ENCODE measurements at places on chromosomes 16 and 17. TPM values are rescaled to one million over a fixed set of nuclear protein-coding genes. Genes with fewer than 3 reads are reported as not detected.

Gene SPSB3
- 32.7 TPM for total RNA-seq

Gene PRSS53
- 2.6 TPM for total RNA-seq

Gene SKAP1
- total RNA-seq = 1.2 TPM

Gene TMEM238L
- 68.8 TPM for total RNA-seq

Gene PLLP
- 16.7 TPM for total RNA-seq

Gene CSH1
- not detected for total RNA-seq

Gene PCGF2
- total RNA-seq = 45.5 TPM

Gene KIFC3
- total RNA-seq = 3.8 TPM

Gene CX3CL1
- total RNA-seq = 1.8 TPM

Gene SLC46A1
- total RNA-seq = 5.4 TPM

Gene ANKRD40CL
- 54.5 TPM for total RNA-seq

DNA sequence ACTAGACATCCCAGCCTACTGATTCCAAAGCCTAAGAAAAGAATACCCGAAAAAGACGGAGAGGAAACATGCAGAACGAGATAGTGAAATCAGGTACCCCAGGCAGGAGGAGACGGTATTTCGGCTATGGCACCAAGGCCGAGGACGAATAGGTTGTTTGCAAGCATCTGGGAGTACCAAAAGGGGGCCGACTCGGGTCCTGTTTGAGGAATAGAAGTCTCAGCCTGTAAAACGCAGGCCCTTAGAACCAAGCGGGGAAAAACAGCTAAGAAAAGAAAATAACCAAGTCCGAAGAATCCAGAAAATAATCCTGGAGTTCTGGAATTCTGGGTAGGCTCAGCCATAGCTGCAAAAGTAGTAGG, 537 bp downstream of the SLC35B1 start:
- H3K4me1 ChIP-seq = peaks cover 10% of the 10 kb centered on the region
- H3K27me3 ChIP-seq = no peaks in the 10 kb centered on the region
- H3K36me3 ChIP-seq = peaks cover 4% of the 10 kb centered on the region
- DNase-seq = no peak

DNA sequence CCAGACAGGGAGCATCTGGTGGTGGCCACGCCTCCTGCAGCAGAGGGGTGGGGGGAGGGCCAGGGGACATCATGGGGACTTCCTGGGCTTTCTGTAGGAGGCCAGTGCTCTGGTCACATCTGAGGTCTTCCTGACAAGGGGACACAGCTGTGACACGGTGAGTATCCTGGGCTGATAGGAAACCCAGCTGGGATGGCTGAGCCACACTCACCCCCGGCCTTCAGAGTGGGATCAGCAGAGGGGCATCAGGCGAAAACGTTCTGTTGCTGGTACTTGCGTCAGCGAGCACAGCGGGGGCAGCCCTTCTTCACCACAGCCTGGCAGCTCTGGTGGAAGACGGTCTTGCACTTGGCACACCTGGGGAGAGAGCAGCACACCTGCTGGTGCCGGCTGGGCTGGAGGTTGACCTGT, 122.9 kb upstream of the SMURF2 start:
- H3K27ac ChIP-seq = no peak overlapping the region
- H3K4me1 ChIP-seq = peaks cover 4% of the 10 kb centered on the region
- no peaks in the 10 kb centered on the region for H3K27me3 ChIP-seq
- no peak for DNase-seq
- no peak overlapping the region for H3K4me3 ChIP-seq

DNA sequence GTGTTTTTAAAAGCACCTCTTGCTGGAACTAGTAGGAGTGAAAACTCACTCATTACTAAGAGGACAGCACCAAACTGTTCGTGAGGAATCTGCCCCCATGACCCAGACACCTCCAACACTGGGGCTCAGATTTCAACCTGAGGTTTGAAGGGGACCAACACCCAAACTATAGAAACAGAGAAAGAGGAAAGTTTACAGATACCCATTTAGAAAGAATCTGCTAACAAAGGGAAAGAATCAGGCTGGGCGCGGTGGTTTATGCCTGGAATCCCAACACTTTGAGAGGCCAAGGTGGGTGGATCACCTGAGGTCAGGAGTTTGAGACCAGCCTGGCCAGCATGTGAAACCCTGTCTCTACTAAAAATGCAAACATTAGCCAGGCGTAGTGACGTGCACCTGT, 3.4 kb upstream of the CSNK1D start:
- DNase-seq = no peak
- peaks cover 3% of the 10 kb centered on the region for H3K4me1 ChIP-seq
- no peaks in the 10 kb centered on the region for H3K27me3 ChIP-seq
- H3K4me3 ChIP-seq = no peak overlapping the region
- no peak overlapping the region for H3K27ac ChIP-seq
- no peaks in the 10 kb centered on the region for H3K36me3 ChIP-seq

- no peak overlapping the region for H3K4me3 ChIP-seq
- H3K4me1 ChIP-seq = no peaks in the 10 kb centered on the region
- H3K27me3 ChIP-seq = no peaks in the 10 kb centered on the region
- H3K27ac ChIP-seq = no peak overlapping the region
- no peak for DNase-seq
Observed at GRCh38 chr16:31428638-31429247, 583 bp upstream of the COX6A2 start.

- H3K36me3 ChIP-seq = no peaks in the 10 kb centered on the region
- H3K27ac ChIP-seq = no peak overlapping the region
- no peaks in the 10 kb centered on the region for H3K4me1 ChIP-seq
Observed at GRCh38 chr17:33112763-33113162, 121.1 kb downstream of the SPACA3 start.

- peak overlapping the region; percentile 47 for H3K4me3 ChIP-seq
- H3K36me3 ChIP-seq = no peaks in the 10 kb centered on the region
- H3K27me3 ChIP-seq = peaks cover 16% of the 10 kb centered on the region
- H3K27ac ChIP-seq = peak overlapping the region; percentile 73
Observed at GRCh38 chr17:82334622-82335394, 1.2 kb upstream of the SECTM1 start.

- H3K36me3 ChIP-seq = no peaks in the 10 kb centered on the region
- DNase-seq = peak; percentile 46
- H3K27ac ChIP-seq = no peak overlapping the region
- H3K4me3 ChIP-seq = no peak overlapping the region
Observed at GRCh38 chr16:6682142-6682811, 650.4 kb upstream of the RBFOX1 start.

DNA sequence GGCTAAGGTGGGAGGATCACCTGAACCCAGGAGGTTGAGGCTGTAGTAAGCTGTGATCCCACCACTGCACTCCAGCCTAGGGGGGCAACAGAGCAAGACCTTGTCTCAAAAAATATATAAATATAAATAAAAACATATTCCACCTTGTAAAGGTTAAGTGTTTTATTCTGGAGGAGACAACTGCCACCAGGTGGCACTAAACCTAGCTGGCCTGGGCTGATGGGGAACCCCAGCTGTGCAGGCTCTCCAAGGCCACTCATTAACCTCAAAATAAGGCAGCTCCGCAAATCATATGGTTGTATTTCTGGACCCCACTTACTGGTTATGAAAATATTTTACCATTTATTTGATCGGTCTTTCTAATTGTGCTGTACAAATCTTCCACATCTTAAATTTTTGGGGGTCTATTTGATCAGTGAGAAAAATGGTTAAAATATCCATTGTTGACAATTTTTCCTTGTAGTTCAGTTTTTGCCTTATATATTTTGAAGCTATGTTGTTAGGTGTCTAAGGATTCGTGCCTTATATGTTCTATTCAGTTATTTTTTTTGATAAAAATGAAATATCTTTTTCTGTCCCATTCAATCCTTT, 8.5 kb upstream of the ICAM2 start:
- H3K36me3 ChIP-seq = no peaks in the 10 kb centered on the region
- no peak overlapping the region for H3K4me3 ChIP-seq
- H3K4me1 ChIP-seq = peaks cover 8% of the 10 kb centered on the region
- no peaks in the 10 kb centered on the region for H3K27me3 ChIP-seq

GRCh38 chr16:48172682-48173081, 16.9 kb upstream of the ABCC12 start:
- DNase-seq = no peak
- no peak overlapping the region for H3K4me3 ChIP-seq

GRCh38 chr16:71360378-71360777, 1.9 kb downstream of the CALB2 start:
- no peaks in the 10 kb centered on the region for H3K4me1 ChIP-seq
- H3K36me3 ChIP-seq = no peaks in the 10 kb centered on the region
- H3K4me3 ChIP-seq = no peak overlapping the region
